Kasumi-1 (cell line): ENCODE measurements at places on chromosomes 16 and 17.

GRCh38 chr16:72558501-72558900 is 386.5 kb upstream of the PMFBP1 start:
- no peak for DNase-seq

- DNase-seq = no peak
Observed at GRCh38 chr16:86127366-86127765, 228.4 kb downstream of the IRF8 start.

- DNase-seq = no peak
Observed at GRCh38 chr16:11781773-11782172, 15.3 kb downstream of the ZC3H7A start.

GRCh38 chr16:13956635-13957196 is 36.8 kb downstream of the ERCC4 start:
- no peak for DNase-seq
